ENCODE measurements at places on chromosomes 7 and 10. TPM values are rescaled to one million over a fixed set of nuclear protein-coding genes. Genes with fewer than 3 reads are reported as not detected.

ATOH7 gene
- total RNA-seq: not detected

ITGB8 gene
- 15.4 TPM for total RNA-seq

WNT8B gene
- total RNA-seq: not detected

METTL27 gene
- total RNA-seq: 3.4 TPM

TMEM184A gene
- not detected for total RNA-seq

ZNF487 gene
- 9.2 TPM for total RNA-seq

CLEC5A gene
- total RNA-seq: 1.1 TPM

MMD2 gene
- not detected for total RNA-seq

TAS2R3 gene
- total RNA-seq: 0.63 TPM

ZC3HAV1L gene
- total RNA-seq: 23.3 TPM

SH2D4B gene
- total RNA-seq: not detected

MMP21 gene
- not detected for total RNA-seq

TMEM130 gene
- total RNA-seq: 0.24 TPM

NUTM2E gene
- total RNA-seq: not detected

ADRB1 gene
- 4.3 TPM for total RNA-seq

- no peak for DNase-seq
These were observed 12.7 kb downstream of the GSTO2 start for GRCh38 chr10:104281694-104282093.

- DNase-seq: no peak
These were observed 459 bp downstream of the CYCS start for GRCh38 chr7:25124465-25125136.

GRCh38 chr10:17833656-17834055 lies 24.5 kb downstream of the MRC1 start:
- DNase-seq: no peak

DNA sequence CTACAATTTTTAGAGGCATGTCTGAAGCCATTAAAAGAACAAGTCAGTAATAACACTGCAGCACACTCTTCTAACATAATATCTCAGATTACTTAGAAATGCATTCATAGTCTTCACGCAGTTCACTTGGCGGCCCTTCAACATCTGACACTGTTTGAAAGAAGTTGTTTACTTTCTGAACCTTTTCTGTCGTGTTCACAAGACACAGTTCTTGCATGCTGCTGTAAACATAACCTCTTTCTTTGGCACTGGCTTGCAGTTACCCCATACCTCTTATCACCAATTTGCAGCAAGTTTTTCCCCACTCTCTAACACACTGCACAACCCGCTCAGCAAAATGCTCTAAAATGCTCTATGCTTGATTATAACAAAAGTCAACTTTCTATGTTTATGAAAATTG lies 12.0 kb downstream of the PIP4K2A start:
- DNase-seq: no peak

DNA sequence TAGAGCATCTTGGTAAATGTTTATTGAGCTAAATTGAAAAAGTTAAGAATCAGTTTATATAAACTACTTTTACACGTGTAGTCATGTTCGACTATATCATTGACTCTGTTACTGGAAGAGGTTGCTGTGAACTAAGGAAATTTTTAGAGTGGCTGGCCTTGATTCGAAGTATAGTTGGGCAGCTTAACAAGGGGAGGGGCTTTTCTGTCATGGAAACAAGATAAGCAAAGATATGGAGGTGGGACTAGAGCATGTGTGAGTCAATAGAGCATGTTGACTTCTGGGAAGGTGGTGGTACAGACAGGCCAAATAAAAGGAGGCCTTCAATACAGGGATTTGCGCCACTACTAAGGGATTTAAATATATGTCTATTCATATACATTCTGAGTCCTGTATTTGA lies 7.6 kb downstream of the ATP5F1C start:
- no peak for DNase-seq

- no peak for DNase-seq
These were observed 604 bp upstream of the SHTN1 start for GRCh38 chr10:117005527-117006055.

GRCh38 chr7:26434974-26435373 lies 143.3 kb downstream of the SNX10 start:
- DNase-seq: no peak

DNA sequence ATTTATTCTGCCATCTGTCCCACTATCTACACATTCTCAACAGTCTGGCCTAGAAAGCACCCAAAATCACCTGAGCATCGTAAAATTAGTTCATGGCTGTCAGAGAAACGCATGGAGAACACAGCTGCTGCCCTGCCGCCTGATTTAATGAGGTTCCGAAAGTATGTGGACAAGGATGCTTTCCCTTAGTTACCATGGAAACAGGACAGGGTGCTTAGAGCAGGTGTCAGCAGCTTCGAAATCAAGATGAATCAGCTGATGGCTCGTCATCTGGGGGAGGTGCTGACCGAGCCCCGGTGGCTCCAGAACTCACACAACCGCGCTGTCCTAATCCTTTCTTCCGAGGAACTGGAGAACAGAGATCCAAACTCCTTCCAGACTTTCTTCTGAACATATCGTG lies 151.5 kb downstream of the TEX36 start:
- no peak for DNase-seq

- DNase-seq: no peak
These were observed 822 bp downstream of the ZC3HAV1L start for GRCh38 chr7:139034855-139035585.

DNA sequence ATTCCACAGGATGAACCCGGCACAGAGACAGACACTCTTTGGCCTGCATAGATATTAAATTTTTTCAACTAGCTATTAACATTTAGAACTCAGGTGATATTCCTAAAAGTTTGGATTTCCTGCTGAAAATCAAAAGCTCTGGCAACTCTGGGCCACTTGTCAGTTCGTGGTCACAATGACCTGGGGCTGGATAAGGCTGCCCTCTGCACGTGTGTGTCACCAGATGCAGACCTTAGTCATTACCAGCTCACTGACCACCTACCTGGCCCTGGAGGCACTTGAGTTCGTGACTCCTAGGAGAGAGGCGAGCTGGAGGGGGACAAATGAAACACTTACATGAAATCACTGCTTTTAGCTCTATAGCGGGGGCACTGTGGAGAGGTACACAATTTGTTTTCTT lies 126.5 kb downstream of the HIPK2 start:
- DNase-seq: no peak

- no peak for DNase-seq
These were observed 19.1 kb upstream of the OPALIN start for GRCh38 chr10:96377816-96378294.

DNA sequence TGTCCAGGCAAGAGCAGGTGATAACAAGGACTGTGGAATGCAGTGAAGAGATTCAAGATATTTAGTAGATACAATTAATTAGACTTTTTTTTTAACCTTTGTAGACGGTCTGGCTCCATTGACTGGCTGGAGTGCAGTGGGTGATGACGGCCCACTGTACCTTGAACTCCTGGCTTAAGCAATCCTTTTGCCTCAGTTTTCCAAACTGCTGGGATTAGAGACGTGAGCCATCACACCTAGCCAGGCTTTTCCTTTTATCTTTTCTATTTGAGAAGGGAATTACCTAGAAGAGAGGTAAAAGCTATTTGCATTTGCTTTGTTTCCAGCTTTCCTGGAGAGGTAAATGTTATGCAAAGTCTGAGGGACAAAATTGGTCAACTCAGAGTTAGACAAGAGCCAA lies 213.0 kb upstream of the MAGI2 start:
- DNase-seq: no peak

GRCh38 chr10:17880601-17881000 lies 71.1 kb upstream of the SLC39A12 start:
- DNase-seq: no peak

GRCh38 chr7:24604630-24605029 lies 31.4 kb downstream of the PALS2 start:
- no peak for DNase-seq

DNA sequence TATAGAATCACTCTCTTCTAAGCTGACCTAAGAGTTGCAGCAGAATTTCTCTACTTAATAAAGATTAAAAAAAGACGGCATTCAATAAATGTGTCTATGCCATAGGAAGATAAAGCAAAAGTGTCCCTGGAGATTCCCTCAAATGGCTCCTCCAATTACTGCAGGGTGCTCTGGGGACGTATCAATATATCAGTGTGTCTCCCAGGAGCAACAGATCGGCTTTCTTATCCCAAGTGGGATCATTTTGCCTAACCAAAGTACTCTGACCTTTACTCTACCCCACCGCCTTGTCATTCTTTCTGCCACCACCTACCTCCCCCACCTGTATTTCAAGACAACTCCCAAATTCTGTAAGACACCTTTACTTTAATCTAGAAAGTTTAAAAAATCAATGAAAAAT lies 202.0 kb upstream of the SEMA3C start:
- DNase-seq: no peak

- no peak for DNase-seq
These were observed 24.1 kb upstream of the PROSER2 start for GRCh38 chr10:11798845-11799735.

- DNase-seq: no peak
These were observed 3.5 kb downstream of the JAKMIP3 start for GRCh38 chr10:132069122-132069848.

DNA sequence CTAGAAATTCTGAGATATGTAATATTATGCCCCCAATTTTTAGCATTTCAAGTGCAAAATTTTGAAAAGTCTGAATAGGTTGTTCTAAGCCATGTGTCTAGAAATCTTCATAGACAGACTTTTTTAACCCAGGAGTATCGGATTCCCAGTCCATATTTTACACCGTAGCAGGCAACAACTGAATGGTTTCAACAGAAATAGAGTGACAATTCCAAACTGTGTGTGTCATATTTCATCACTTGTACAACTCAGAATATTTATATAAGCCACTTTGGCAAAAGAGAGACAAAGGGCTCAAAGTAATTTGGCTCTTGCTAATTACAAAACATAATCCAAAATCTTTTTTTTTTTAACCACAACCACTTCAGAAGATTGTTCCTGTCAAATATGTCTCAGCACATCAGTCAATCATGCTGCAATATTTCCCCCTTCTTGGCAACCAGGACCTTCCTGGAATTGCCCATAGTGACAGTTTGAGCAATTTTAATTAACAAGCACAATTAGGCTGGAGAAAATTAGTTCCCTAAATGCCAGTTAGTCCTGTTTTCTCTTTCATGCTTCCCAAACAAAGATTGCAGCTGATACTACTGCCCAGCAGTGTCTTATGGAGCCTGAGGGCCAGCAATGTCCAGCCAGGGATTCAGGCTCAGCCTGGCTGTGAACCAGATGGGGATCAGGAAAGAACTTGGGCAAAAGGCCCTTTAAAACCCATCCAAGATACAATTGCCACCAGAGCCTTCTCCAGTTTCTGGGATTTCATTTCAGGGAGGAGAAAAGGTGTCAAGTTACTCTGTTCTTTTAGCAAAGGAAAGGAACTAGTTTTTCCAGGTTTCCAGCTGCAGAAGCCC lies 533.3 kb upstream of the GHITM start:
- no peak for DNase-seq

DNA sequence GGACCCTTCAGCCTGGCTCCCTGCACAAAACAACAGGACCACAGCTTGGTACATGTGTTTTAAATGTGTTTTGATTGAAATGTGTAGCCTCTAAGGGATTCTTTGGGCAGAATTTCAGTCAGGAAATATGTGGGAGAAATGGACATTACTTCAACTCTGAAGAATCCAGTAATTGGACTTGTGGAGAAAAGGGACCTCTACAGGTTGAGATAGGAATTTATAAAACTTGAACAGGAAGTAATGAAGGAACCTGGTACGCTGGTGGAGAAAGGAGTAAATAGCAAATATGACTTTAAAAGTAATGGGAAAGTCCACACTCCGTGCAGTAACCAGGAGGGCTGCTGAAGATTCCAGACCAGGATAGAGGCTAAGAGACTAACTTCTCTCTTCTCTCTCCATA lies 220.5 kb downstream of the LHFPL3 start:
- no peak for DNase-seq

- DNase-seq: no peak
These were observed 1.9 kb downstream of the ZKSCAN1 start for GRCh38 chr7:100017300-100017699.

- no peak for DNase-seq
These were observed 63.4 kb downstream of the ABI1 start for GRCh38 chr10:26797340-26797739.

DNA sequence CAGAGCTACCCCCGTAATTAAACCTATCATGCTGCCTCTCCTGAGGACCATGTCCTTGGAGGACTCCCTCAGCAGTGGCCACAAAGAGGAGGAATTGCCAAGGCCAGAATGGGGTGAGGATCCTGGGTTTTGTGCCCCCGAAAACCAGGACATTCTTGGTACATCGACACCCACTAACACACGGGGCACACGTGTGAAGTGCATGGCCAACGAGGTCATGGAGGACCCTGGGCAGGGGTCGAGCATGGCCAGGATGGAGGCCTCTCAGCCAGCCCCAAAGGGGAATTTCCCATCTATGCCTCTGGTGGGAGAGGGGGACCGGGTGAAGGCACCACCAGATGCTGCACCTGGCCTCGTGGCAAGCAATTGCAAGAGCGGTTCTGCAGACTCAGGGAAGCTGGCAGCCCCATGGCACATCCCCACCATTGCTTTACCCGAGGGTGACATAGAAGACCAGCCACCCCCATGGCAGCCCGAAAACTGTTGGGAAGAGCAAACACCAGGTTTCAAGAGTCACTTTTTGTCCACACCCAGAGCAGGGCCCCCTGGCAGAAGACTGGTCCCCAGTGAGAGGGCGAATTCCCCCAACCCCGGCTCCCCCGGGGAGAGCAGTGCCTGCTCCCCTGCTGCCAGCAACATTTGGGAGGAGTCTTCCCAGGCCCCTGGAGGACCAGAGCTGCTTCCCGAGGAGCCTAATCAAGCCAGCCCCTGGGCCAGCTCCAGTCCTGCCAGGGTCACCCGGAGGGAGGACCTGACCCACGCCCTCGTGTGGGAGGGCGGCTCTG lies 26.4 kb downstream of the C10orf71 start:
- DNase-seq: no peak

- no peak for DNase-seq
These were observed 117.6 kb upstream of the FERD3L start for GRCh38 chr7:19262826-19263225.

DNA sequence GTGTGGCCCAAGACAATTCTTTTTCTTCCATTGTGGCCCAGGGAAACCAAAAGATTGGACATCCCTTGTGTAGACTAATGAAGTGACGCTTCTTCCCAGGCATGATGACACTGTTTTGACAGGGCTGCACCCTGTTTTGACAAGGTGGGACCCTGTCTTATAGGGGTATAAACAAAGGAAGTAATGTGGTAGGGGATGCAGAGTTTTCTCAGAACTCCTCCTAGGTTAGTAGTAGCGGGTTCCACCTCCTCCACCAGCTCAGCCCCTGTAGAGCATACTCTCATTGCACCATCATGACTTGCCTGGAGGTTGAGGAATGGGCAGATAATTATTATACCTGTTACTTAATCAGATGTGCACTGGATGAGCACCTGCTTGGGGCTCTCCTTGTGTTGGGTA lies 123.1 kb downstream of the CCNY start:
- no peak for DNase-seq
